ENCODE measurements at places on chromosomes 5 and 9.

DNA sequence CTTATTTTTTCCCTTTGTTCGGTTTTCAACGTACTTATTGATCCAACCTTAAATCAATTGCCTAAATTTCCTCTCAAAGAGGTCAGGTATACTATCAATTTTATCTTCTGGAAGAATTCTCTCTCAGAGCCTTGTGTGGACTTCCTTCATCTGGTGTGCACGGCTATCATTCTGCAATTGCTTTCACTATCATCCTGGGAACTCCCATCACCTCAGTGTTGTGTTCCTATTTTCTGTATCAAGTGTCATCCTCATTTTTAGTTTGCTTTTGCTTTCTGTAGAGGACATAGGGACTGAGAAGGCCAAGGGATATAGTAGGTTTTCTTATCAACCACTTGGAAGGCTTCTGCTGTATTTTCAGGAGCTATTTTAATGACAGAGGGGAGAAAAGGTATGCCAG, 11.3 kb downstream of the STOM start:
- no peak for DNase-seq

- DNase-seq = no peak
These were observed 47.9 kb upstream of the SLC25A51 start for GRCh38 chr9:37951671-37952449.

DNA sequence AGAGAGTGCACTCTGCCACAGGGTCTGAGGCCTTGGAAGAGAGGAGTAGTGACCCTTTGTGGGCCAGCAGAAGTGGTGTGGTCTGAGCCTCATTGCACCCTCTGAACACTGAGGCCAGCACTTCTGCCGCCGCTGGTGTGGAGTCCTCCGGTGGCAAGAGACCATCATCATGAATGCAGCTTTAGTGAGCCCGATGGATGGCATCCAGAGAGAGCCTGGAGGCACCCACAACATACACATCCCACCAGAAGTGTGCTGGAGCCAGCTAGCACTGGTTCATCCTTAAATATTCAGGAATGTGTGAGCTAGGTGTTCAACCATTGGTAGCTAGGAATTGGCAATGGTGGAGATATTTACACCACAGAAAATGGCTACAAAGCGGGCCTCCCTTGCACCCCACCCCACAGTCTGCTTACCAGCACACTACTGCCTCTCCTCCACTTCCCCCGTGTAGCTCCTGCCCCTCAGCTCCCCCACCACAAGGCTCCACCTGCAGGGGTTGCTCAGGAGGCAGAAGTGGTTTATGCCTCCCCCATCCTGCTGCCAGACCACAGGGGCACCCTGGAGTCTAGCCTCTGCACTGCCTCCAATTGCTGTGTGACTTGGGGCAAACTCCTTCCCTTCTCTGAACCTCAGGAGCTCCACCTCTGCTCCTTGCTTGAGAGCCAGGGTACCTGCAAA, 16.4 kb downstream of the SLC6A7 start:
- DNase-seq = no peak

DNA sequence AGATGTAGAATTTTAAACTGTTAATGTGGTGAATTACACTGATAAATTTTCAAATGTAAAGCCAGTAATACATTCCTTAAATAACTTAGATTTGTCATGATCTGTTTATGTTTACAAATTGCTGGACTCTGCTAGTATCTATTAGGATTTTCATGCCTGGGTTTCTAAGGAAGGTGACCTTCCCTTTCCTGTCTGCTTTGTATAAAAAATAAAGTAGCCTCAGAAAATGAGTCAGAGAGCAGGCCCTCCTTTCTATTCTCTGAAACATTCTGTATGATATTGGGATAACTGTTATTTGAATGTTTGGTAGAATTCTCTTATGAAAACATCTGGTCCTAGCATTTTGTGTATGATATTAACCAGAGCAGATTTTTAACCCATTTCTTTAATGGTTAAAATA, 255.3 kb downstream of the SYK start:
- DNase-seq = no peak

GRCh38 chr9:95839012-95839411, 36.5 kb upstream of the ERCC6L2 start:
- no peak for DNase-seq

DNA sequence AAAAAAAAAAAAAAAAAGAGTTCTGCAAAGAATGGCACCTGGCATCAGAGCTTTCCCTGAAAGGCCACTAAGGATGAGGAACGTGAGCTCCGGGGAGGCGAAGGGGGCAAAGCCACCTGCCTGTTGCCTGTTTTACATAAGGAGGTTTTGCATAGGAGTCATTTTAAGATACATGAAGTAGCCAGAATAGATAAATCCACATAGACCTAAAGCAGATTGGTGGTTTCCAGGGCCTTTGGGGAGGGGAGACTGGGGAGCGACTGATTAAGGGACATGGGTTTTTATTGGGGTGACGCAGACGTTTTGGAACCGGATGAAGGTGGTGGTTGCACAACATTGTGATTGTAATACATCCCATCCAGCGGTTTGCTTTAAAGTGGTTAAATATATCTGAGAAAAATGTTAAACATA, 7.1 kb downstream of the NEK6 start:
- no peak for DNase-seq

- no peak for DNase-seq
These were observed at the start of gene TMEM171 for GRCh38 chr5:73120222-73121118. TMEM171 (plus strand) TSS chr5:73120575; CDS start chr5:73123374, 2,799 bp downstream.

DNA sequence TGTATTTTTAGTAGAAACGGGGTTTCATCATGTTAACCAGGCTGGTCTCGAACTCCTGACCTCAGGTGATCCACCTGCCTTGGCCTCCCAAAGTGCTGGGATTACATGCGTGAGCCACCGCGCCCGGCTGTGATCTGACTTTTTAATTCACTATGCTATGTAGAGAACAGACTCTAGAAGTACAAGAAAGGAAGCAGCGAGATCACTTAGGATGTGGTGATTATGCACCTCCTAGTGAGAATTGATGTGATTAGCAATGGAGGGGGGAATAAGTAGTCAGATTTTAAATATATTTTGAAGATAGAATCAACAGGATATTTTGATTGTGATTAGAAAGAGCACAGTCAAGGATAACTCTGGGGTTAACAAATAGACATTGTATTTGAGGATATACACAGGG, 36.3 kb downstream of the GAPVD1 start:
- no peak for DNase-seq

- DNase-seq = no peak
These were observed 16.6 kb downstream of the ZNF608 start for GRCh38 chr5:124729720-124730359.

- no peak for DNase-seq
These were observed 72.3 kb downstream of the STK32A start for GRCh38 chr5:147307170-147307569.

- DNase-seq = no peak
These were observed 44.0 kb downstream of the RNF130 start for GRCh38 chr5:180027459-180028089.

- DNase-seq = no peak
These were observed 94.1 kb upstream of the RANBP6 start for GRCh38 chr9:6109571-6109970.

DNA sequence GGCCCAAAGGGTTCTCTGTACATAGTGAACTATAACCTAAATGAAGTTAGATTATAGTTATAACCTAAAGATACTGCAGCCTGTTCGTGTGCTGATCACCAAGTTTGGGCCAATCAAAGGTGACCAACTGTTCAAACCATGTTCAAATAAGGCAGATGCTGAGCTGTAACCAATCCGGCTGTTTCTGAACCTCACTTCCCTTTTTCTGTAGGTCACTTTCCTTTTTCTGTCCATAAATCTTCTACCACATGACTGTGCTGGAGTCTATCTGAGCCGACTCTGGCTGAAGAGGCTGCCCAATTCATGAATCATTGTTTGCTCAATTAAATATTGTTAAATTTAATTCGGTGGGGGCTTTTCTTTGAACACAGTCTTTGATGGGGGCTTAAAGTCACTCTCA, 1920.2 kb downstream of the MAT2B start:
- DNase-seq = no peak

- no peak for DNase-seq
These were observed 7.5 kb downstream of the ADAMTS13 start for GRCh38 chr9:133429641-133430161.

GRCh38 chr5:173310218-173310769, 17.9 kb downstream of the STC2 start:
- no peak for DNase-seq

DNA sequence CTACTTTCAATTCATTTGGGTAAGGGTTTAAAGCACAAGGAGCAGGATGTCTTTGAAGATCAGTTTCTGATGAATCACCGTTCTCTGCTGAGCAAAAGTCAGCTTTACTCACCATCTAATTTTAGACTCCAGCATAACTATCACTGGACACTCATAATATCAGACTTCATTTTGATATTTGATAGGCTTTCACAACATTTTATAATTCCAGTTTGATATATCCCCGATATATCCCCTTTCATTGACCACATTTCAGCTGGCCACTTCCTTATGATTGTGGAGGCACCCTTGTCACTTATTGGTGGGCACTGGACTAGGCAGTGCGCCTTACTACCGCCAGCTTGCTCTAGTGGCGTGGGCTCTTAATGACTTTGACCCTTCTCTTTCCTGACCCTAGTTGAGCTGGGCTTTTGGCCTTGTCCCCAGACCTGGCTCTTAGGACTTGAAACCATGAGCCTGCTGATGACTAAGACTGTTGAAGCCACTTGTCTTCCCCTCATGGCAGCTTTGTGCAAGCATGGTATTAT, 46.8 kb downstream of the CYSTM1 start:
- no peak for DNase-seq

- DNase-seq = no peak
These were observed 32.1 kb upstream of the ALDOB start for GRCh38 chr9:101467690-101468089.

DNA sequence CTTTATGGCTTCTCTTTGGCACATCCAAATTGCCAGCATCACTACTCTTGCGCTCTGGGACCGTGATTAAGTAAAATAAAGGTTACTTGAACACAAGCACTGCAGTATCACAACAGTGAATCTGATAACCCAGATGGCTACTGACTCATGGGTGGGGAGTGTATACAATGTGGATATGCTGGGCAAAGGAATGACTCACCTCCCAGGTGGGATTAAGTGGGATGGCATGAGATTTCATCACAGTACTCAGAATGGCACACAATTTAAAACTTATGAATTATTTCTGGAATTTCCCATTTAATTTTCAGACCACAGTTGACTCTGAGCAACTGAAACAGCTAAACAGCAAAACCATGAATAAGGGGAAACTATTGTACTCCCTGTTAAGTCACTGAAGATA, 4.3 kb downstream of the GFM2 start:
- DNase-seq = no peak

- no peak for DNase-seq
These were observed at the start of gene PCDHGA1 for GRCh38 chr5:141330299-141331080. PCDHGA1 (plus strand) TSS chr5:141330514.

DNA sequence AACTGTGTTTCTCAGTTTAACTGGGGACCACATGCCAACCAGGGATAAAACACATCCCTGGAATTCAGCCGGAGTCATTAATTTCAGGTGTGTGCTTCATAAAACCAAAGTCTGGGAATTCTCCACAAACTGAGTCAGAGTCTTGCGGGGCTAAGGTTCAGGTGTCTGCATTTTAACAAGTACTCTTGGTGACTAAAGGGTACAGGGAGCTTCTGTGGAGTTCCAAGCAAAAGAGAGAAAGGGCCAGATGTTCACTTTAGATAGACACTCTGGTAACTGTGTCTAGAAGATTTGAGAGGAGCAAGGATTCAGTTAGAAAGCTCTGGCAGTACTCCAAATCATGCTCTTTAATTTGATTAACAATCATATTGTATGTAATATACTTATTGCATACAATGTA, 4.0 kb downstream of the NADK2 start:
- DNase-seq = no peak

GRCh38 chr9:137973829-137974416, 96.3 kb downstream of the CACNA1B start:
- no peak for DNase-seq

DNA sequence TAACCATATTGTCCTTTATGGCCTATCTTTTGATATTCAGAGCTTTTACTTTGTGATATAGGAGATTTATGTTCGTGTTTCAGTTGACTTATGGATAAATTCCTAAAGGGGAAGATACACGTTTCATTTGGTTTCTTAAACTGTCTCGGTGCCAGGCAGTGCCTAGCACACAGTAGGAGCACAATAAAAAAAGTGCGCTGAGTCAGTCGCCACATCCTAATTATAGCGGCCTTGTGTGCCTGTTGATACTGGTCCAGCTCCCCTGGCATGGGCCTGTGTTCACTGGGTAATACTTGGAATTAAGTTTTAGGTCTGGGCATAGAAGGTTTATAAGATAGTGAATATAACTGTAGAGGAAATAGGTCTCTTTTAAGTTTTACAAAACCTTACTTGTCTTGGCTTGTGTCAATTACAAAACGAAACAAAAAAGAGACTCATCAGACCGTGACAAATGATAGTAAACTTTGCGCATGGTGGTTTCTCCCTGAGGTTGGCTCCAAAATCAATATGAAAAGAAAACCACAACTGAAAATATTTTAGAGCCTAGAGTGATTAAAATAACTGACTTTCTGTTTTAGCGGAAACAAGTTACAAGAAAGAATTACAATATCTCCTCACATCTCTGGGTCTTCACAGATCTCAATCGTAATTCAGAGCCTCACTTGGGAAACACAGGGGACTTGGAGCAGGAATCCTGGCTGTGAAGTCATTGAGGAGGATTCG, 84.8 kb downstream of the MVB12B start:
- DNase-seq = no peak

- DNase-seq = no peak
These were observed 109.4 kb upstream of the TBCA start for GRCh38 chr5:77885519-77885918.

- no peak for DNase-seq
These were observed 59.3 kb downstream of the NPR3 start for GRCh38 chr5:32770444-32770843.

- no peak for DNase-seq
These were observed at the start of gene MCTP1 for GRCh38 chr5:95284572-95285408. MCTP1 (minus strand) TSS chr5:95285094.

DNA sequence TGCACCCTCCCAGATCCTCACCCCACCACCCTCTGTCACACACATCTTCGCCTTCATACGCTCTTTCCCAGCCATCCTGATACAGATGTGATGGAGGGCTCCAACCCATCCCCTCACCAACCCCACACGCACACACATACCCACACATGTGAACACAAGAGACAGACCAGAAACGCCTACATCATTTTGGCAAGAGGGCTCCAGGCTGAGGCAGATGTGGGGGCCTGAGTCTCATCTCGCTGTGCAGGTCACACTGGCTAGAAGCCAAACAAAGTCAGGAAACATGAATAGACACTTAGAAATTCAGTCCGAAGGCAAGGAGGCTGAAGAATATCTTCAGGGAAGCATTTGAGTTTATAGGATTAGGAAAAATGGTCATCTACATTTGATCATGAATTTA, 6.2 kb downstream of the PRDM12 start:
- DNase-seq = no peak

- no peak for DNase-seq
These were observed 559.2 kb upstream of the TLE4 start for GRCh38 chr9:79012561-79012960.
